Stimulated activated CD8-positive, alpha-beta memory T cell treated with anti-CD3 and anti-CD28 coated beads, Interleukin-15, amount 100 ng/mL, for 24 hours (primary cell): ENCODE measurements at places on chromosomes 5 and 9.

DNA sequence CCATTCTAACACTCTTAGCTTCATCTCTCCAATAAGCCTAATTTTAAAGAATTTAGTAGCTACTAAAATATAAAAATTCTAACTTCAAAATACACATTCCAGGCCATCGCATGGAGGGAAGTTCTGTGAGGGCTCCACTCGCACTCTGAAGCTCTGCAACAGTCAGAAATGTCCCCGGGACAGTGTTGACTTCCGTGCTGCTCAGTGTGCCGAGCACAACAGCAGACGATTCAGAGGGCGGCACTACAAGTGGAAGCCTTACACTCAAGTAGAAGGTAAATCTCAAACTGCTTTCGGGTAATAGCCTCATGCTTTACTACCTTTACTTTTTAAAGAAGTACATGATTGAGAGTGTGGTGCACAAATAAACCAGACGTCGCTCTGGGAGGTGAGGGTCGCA, 94.8 kb downstream of the ADAMTS16 start:
- no peak for DNase-seq

DNA sequence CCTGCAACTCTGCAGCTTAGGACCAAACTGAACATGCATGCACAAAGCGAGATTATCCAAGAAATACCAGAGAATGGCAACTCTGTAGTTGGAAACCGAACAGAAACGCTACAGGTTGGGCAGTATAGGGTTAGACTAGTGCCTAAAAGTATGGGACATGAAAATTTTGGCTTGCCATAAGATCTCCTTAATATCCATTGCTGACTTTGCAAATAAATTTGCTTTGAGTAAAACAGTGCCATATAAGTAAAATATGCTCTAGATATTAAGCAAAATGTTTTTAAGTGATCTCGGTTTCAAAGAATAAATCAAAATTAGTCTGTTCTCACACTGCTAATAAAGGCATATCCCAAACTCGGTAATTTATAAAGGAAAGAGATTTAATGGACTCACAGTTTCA, 456.0 kb downstream of the PRDM9 start:
- DNase-seq = no peak

GRCh38 chr5:80516826-80517225, 28.9 kb downstream of the FAM151B start:
- DNase-seq = no peak

GRCh38 chr5:52453176-52453575, 334.5 kb upstream of the ITGA1 start:
- no peak for DNase-seq

- no peak for DNase-seq
Observed at GRCh38 chr9:33687779-33688178, 107.6 kb upstream of the PRSS3 start.

GRCh38 chr9:127076860-127077643, 45.4 kb downstream of the ANGPTL2 start:
- DNase-seq = no peak

GRCh38 chr5:75753182-75753581, 35.9 kb upstream of the POC5 start:
- no peak for DNase-seq

GRCh38 chr9:119634006-119634405, 264.8 kb upstream of the BRINP1 start:
- DNase-seq = no peak

DNA sequence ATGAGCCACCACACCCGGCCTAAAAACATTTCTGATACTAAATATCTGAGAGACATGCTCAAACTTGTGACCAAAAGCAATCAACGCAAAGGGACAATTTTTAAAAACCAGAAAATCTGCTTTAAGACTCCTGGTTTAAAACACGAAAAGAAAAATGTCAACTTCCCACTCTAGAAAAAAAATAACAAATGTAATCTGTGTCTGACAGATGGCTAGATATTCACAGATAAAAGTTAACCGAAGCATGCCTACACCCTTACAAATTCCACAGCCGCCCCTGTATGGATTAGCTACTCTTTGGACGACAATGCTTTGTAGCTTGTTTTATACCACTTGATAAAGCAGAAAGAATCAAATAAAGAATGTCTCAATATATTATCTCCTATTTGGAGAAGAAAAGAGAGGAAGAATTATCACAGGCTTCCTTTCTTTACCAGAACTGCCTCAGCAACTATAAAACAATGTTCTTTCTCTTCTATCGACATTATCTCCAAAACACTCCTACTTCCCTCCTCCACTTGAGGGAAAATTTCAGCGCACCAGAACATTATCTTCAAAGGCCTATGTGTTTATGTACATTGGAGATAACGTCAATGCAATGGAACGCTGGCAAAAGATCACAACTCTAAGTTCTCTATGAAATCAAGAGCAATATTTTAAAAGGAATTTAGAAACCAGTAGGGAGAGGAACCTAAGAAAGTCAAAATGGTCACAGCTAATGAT, 26.2 kb downstream of the CEMIP2 start:
- DNase-seq = no peak
